ENCODE measurements at places on chromosomes 7 and 10.

GRCh38 chr10:15585303-15585715, 134.4 kb downstream of the ITGA8 start:
- no peak for DNase-seq

DNA sequence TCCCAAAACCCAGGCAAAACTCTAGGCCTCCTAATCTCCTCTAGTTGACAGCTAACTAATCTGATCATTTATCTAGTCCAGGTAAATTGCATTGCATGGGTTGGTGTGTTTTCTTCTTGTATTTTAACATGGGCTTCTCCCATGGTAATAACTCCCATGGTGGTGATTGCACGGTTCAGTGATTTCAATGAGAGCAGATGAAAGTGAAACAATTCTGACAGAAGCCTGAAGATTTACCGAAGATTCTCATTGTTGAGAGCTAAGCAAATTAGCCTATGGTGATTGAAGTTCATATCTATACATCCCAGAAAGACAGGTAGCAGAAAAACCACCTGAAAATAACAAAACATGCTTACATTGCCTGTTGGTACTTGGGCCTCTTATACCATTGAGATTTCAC, 26.6 kb upstream of the LIPN start:
- DNase-seq: no peak

DNA sequence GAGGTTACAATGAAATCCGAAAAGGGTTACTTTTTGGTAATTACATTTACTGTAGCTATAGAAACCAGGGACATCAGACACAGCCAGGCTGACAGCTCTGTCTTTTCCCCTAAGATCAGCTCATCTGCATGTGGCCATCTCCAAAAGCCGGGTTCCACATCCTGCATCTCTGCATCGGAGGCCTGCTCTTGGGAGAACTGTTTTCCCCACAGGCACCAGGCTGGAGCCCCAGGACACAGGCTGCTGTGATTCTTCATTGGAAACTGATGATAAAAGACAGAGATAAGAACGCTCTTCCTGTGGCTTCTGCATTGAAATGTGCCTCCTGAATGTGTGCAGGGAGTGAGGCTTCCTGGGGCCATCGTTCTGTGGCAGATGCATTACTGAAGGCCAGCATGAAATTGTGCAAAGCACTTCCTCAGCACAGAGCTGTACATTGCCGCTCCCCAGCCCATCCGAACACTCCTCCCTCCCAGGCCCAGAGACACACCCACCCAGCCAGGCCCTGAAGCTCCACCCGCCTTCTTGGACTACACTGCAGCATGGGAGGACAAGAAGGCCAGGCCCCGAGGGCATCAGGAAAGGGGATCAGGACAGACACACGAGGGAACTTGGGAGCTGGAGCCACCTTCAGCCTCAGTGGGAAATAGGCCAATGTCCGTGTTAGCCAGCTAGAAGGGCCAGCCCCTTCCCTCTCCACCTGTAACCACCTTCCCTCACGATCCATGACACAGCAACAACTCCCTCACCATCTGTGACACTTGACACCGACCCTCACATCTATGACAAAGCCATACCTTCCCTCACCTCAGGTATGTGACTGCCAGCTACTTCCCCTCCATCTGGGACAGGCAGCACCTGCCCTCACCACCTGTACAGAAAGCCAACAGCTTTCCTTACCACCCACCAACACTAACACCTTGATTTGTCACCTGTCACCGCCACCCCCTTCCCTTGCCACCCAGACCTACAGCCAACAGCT, 113.2 kb downstream of the GRID1 start:
- DNase-seq: peak; percentile 59

- DNase-seq: no peak
Measured at GRCh38 chr7:157690833-157691585, 354.2 kb downstream of the DNAJB6 start.

- peak; percentile 66 for DNase-seq
Measured at GRCh38 chr10:74190494-74190893, 39.5 kb downstream of the ADK start.

DNA sequence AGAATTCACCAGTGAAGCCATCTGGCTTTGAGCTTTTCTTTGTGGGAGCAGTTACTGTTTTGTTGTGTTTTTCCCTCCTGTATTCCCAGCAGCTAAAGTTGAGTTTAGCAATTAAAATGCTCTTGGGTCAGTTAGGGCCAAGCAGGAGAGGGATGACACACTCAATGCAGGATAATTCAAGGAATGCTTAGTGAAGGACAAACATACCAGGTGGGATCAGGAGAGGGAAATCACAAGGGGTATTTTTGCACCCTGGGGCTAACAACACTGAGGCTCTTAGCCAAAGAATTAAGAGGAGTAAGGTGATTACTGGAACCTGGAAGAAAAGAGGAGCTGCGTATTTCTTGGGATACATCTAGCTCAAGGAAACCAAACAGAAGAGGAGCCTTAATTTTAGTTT, 82.4 kb upstream of the KCND2 start:
- DNase-seq: no peak

DNA sequence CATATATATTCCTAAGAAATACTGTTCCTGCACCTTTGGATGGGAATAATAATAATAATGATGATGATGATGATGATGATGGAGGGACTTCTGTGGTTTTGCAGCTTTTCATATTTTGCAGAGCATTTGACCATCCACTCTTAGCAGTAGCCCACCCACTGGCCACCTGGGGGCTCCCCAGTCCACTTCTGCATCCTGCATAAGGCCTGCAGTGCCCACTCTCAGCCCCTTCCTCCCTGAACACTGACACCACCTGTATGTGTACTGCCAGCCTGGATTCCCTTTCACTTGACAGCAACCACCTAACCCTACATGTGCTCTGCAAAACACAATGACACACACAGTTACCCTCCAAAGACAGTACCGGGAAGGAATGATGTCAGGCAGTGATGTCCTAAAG, 131.4 kb downstream of the ADAM12 start:
- DNase-seq: no peak

- DNase-seq: no peak
Measured at GRCh38 chr10:114516356-114516755, 112.1 kb upstream of the AFAP1L2 start.

DNA sequence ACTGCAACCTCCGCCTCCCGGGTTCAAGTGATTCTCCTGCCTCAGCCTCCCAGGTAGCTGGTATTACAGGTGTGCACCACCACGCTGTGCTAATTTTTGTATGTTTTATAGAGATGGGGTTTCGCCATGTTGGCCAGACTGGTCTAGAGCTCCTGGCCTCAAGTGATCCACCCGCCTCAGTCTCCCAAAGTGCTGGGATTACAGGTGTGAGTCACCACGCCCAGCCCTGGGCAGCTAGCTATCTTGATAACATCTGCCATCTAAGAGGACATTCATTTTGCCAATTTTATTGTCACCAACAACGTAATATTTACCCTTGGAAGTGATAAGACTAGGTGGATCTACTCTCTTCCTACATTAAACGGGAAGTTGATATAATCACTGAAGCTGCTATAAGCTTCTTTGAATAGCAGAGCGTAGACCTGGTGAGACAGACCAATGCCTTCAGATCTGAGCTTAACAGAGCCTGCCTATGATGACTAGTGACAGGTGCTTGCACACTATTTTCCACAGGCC, 39.7 kb upstream of the SLC35B4 start:
- no peak for DNase-seq

DNA sequence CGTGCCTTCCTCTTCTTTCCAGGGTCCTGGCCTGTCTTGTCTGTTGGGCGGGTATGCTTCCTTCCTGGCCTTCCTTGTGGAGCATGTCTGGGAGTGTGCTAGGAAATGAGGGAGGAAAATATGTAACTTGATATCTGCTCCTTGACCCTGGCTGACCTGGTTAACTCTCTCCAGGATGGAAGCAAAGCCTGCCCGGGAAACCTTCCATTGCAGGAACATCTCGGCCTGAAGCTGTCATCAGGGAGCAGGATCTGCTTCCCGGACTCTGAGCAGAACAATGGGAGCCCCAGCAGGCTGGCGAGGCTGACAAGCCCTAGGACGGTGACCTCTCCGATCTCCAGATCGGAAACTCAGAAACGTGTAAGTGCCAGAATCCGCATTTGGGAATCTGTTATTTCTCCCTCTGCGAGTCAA, 340.3 kb downstream of the FRMD4A start:
- no peak for DNase-seq

GRCh38 chr7:137933270-137934017, 68.4 kb downstream of the CREB3L2 start:
- DNase-seq: no peak

- no peak for DNase-seq
Measured at GRCh38 chr10:102280397-102281101, 35.2 kb downstream of the GBF1 start.

DNA sequence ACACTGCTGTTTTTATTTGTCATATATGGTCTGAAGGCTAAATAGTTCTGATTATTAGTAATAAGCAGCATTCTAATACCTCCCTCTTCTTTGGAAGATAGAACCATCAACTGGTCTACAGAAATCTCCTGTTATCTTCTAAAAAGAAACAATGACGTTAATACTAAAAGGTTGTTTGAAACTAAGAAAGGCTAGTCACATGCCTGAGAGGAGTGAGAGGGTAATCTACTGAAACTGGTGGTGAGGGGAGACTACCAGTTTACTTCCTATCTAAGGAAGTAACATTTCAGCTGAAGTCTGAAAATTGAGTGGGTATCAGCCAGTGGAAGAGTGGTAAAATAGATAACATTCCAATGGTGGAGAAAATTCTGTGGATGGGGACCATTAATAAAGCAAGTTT, 48.4 kb downstream of the FGFBP3 start:
- DNase-seq: no peak

DNA sequence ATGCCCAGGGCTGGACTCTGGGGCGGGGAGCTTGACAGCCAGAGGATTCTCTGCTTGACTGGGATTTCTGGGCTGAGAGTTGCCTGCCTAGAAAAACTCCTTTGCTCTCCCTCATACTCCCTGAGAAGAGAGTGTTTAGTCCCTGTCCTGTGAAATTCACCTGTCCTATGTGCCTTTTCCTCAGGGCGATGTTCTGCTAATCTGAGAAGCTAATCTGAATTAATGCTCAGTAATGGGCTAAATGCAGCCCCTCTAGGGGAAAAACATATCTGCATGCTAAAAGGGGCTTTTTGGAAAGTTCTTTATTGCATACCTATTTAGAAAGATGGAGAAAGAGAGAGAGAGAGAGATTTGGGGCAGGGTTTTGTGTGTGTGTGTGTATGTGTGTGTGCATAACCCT, 454.4 kb downstream of the GATA3 start:
- no peak for DNase-seq

DNA sequence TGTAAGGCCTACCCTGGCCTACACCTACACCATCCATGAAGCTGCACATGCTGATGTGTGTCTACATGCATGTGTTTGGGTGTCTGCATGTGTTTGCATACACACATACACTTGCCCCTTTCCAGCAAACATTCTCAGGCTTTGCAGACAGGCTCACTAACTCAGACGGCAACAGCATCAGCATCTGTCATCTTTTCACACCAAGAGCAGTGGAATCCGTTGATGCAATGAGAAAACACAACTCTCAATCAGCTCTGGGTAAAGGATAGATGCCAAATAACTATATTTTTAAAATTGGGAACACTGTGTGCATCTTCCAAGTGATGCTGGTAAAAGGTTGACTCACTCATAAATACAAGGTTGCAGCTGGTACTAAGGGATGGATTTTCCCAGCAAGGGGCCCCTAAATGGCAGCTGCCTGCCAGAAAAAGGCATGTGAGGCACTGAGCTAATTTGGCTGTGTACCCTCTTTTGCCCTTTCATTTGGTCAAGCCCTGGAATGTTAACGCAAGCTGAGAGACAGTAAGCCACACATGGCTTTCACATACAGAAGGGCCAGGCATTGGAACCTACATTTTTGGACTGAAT, 296.3 kb upstream of the NPSR1 start:
- DNase-seq: no peak

DNA sequence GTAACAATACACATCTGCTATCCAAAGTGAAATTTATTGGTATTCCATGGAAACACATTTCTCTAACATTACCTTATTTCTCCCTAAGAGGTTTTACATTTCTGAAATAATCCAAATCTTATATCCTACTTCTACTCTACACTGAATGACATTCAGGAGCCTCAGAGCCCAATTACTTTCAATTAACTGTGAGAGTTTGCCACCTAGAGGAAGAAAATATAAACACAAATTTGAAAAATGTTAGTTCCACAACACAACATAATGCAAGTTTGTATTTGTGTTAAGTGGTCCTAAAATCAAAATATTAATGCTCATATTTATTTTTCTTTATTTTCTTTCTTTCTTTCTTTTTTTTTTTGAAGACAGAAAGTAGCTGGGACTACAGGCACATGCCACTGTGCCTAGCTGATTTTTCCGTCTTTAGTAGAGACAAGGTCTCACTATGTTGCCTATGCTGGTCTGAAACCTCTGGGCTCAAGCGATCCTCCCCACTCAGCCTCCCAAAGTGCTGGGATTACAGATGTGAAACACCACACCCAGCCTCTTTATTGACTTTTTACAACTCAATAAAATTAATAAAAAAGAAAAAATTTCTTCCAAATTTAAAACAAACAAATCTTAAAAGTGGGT, 46.0 kb downstream of the ATAD1 start:
- no peak for DNase-seq

DNA sequence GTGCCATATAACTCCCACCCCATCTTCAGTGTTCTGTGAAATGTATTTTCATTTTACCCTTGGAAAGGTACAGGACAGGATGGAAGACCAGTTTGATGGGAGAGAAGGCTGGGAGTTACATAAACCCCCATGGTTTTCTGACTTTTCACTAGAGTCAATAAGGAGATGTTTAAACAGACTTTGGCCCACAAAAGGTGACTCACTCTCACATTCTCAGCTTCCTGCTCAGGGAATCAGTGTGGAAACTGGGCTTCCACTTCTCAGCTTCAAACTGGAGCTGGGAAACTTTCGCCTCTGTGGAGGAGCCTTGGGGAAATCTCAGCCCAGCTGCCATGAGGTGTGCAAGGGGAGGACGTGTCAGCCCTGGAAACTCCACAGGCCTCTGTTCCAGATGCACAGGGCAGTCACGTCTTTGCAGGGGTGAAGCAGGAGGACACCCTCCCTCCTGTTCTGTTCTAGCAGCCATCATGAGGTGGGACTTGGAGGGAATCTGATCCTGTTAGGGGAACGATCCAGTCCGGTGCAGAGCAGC, 560.5 kb upstream of the GALNT17 start:
- DNase-seq: no peak

DNA sequence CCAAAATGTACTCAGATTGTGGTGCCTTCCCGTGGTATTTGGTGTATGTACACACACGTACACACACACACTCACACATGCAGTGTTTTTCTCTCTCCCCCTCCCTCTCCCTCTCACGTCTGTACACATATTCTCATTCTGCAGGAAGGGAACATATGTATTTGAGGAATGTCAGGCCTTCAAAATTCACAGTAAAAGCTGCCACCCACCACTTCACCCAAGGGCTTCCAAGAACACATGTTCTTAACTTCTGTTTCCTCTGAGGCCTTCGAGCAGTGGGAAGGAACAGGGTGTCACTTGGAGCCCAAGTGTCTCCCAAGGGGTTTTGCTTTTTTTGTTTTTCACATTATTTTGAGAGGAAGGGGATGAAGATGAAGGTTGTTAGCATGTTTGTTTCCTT, 198.9 kb downstream of the TCF7L2 start:
- DNase-seq: no peak

GRCh38 chr7:151304856-151305255, 36.8 kb upstream of the NUB1 start:
- no peak for DNase-seq
